ENCODE measurements at places on chromosomes 16 and 17.

DNA sequence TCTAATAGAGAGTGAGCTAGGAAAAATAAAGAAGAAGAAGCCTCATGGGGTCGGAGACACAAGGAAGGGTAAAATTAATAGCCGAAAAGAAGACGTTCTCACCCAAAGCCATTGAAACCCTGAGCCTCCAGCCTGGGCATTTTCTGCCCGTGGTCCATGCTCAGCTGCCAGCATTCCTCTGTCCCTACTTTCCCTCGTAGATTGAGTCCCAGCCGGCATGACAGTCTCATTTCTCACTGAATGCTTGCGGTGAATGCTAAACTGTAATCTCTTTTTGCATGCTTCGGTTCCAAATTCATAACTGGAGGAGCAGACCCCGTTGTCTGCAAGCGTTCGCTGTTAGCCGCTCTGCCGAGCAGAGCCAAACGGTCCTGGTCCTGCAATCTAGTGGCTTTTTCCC, 54.0 kb upstream of the COX10 start:
- DNase-seq: no peak

GRCh38 chr16:2992383-2993081, 12.3 kb upstream of the PKMYT1 start:
- no peak for DNase-seq

DNA sequence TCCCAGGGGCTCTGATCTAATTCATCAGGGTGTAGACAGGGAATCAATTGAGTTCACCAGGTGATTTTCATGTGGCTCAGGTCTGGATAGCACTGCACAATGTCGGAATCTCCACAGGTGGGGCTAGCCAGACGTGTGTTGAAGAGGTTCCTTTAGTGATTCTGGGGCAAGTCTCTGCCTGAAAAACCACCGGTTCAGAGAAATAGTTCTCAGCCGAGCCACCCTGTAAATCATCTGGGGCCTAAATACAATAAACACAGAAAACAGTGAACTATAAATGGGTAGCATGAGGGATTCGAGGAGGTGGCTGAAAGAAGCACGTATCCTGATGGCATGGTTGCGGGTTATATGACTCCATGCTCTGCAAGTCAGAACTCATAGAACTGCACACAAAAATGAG, 21.3 kb downstream of the ASPA start:
- no peak for DNase-seq

- DNase-seq: no peak
These were observed 150.7 kb downstream of the SOCS1 start for GRCh38 chr16:11105038-11105903.

DNA sequence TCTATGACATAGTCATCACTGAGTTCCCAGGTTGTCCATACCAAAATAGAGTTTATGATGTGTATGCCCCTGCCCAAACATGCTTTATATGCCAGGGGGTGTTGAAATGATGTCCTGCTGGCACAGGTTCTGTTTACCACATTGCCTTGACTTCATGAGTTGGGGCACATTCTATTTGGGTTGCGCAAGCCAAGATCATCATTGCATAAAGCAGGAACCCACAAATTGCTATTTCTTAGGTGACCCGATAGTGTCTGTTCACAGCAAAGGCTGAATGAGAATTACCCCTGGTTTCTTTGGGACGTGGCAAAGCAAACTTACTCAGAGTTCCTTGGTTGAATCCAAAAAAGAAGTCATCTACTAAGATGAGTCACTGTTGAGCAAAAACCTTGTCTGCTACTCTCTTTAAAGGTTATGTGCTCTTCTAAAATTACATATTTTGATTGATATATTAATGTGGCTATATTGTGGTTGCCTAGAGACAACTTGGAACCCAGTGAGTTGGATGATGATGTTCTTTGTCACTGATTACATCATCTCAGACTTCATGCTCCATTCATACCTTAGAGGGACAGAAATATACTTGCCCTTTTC, 912.6 kb upstream of the SOX9 start:
- no peak for DNase-seq

DNA sequence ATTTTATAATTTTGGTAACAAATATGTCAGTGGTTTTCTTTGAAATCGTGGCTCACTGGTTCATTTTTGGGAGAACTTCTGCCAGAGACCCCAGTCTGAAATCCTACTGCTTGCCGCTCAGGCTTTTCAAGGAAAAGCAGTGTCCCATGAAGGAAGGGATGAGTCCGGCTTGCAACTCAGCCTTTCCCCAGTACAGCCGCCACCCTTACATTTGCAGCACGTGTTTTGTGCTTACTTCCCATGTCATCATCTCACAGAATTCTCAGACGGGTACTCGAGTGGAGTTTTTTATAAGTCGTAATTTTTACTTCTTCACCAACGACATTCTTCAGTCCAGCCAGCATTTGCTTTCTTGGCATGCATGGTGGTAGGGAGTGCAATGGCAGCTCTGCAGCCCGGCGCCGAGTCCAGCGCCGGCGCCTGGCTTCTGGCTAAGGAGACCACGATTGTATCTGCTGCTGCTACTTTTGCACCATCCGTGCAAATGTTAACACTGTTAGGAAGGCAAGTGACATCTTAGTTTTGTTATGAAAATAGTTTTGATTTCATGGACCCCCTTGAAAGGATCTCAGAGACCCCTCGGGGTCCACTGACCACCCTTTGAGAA, 111.0 kb downstream of the AMFR start:
- no peak for DNase-seq

GRCh38 chr16:75106351-75107274, 10.0 kb downstream of the LDHD start:
- no peak for DNase-seq

DNA sequence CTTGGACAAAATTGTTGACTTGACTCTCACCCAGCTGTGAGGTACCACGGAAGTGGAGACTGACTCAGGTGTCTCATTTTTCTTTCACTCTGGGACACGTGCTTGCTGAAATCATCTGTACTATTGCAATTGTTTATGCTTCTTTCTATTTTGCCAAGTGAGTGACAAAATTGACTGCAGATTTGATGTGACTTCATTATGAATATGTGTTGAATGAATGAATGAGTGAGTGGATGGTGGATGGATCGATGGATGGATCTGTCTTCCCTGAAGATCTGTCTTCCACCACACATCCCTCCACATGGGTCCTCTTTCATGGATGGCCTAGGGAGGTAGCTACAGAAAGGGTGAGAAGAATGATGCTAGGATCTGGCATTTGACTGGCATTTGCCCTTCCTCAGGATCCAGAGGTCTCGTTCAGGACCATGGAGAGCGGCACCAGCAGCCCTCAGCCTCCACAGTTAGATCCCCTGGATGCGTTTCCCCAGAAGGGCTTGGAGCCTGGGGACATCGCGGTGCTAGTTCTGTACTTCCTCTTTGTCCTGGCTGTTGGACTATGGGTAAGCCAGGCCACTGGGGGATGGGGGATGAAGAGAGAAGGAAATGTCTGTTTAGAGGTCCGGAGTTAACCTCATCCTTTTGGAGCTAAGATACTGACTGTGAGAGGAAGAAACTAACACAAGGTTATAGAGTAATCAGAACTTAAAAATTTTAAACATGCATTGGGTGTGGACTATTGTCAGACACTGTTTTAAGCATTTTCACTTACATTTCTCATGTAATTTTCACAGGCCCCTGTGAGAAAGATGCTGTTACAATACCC, 12.7 kb downstream of the SLC5A11 start:
- DNase-seq: peak; percentile 66

DNA sequence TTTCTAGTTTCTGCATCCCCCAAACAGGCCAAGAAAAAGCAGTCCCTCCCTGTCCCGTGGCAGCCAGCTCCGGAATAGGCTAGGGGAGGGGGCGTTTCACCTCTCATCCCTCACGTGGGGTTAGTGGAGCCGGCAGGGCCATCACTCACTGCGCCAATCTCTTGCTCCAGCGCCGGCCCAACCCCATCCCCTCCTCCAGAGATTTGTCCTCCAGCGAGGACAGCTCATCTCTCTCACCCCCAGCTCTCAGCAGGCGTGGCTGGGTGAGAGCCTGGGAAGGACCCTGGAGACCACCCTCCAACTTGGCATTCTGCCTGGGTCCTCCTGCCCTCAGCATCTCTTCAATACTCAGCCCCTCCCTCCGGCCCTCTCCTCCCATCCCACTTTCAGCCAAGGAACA, 74.1 kb downstream of the TMEM132E start:
- no peak for DNase-seq

- DNase-seq: no peak
These were observed 571 bp downstream of the CAVIN1 start for GRCh38 chr17:42422412-42422957.

DNA sequence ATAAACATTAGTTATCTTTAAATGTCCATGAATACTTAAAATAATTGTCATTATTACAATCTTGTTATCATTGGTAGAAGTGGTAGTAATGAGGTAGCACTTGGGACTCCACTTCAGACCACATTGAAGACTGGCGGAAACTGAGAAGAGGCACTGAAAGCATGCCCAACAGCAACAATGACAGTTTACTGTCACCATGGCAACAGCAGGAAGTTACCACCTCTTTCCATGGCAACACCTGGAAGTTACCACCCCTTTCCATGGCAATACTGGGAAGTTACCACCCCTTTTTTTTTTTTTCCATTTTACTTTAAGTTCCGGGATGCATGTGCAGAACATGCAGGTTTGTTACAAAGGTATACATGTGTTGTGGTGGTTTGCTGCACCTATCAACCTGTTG, 494.9 kb upstream of the RBFOX1 start:
- DNase-seq: no peak

DNA sequence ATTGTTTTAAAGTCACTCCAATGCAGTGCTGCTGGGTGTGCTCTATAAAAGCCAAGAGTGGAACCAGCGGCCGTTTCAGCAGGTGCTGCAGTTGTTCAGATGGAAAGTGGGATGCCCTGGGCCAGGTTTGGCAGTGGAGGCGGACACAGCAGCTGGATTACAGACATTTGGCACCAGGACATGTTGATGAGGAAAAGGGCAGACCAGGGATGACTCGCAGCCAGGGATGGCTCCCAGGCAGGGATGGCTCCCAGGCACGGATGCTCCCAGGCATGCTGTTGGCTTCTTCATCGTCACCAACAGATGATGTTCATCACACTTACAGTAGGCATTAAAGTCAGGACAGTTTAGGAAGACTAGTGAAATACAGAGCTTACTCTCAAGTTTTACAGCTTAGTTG, 10.0 kb downstream of the GAN start:
- DNase-seq: no peak

- DNase-seq: no peak
These were observed 13.5 kb upstream of the METRNL start for GRCh38 chr17:83065660-83066542.

GRCh38 chr16:75058806-75059205, 57.8 kb downstream of the LDHD start:
- no peak for DNase-seq

DNA sequence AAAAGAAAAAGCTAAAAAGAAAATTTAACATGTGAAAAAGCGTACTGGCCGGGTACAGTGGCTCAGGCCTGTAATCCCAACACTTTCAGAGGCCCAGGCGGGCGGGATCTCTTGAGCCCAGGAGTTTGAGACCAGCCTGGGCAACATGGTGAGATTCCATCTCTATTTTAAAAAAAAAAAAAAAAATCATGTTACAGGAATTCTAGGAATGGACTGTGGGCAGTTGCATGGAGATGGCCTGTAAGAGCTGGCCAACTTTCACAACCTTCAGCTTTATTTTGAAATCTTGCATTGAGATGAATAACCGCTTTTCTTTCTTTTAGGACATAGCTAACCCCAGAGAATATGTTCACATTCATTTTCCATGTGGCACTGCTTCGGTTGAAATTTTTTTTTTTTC, 8.2 kb upstream of the CIAO3 start:
- DNase-seq: no peak

DNA sequence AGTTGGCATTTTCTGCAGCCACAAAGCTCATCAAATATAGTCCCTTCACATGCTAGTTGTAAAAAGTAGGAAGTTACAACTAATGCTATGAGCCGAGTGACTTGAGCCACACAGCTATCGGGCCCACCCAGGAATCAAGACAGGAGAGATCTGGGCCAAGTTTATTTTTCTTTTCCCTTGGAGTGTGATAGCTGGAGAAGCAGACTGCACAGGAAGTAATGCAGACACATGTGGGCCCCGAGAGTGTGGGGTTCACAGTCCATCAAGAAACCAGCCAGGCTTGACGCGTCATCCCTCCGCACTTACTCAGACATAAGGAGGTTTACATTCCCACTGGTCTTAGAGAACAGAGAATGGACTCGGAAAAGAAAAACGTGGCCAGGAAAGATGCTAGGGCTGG, 403.1 kb upstream of the CDH11 start:
- DNase-seq: no peak

DNA sequence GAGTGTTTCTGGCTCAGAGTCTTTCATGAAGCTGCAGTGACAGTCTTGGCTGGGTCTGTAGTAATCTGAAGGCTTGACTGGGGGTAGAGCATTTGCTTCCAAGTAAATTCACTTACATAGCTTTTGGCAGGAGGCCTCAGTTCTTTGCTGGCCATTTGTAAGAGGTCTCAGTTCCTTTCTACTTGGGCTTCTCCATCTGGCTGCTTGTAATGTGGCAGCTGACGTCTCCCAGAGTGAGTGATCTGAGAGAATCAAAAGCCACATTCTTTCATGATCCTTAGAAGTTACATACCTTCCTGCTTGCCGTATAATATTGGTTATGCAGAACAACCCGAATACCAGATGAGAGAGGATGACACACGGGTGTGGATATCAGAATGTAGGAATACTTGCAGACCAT, 39.8 kb downstream of the NF1 start:
- DNase-seq: no peak

DNA sequence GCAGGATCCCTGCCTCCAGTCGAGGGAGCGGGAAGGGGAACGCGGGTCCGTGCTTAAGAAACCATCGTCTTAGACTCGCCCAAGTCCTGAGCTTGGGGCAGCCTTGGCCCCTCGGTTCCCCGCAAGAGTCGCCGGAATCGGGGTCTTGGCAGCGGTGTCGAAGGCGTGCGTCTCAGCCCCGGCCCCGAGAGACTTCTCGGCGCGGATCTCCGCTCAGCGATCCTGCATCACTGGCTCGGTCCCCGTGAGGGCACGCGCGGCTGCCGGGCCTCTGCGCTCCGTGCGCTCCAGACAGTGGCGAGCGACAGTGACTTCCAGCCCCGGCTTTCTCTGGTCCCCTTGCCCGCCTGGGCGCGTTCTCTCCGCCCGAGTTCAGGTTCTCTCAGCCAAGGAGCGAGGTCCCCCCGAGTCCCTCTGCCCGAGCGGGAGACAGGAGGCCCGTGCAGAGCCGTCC, 380 bp downstream of the HS3ST3A1 start:
- no peak for DNase-seq

GRCh38 chr17:57924677-57925076, 30.5 kb downstream of the CUEDC1 start:
- no peak for DNase-seq

GRCh38 chr17:72976971-72977770, 115.3 kb downstream of the SLC39A11 start:
- DNase-seq: no peak

- DNase-seq: no peak
These were observed 385.9 kb downstream of the CPPED1 start for GRCh38 chr16:12417815-12418211.

DNA sequence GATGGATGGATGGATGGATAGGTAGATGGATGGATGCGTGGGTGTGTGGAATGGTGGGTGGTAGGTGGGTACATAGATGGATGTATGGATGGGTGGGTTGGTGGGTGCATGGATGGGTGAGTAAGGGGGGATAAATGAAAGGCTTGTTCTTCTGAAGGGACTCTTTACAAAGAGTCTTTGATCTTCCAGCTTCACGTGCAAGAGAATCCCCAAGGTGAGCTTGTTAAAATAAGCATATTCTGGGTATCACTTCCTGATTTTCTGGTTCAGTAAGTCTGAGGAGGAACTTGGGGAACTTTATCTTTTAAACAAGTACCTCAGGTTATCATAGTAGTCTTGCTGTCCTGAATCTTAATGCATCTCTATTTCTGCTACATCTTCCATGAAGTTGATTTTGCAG, 639.1 kb downstream of the MAF start:
- DNase-seq: no peak

Data from stimulated activated CD4-positive, alpha-beta T cell treated with anti-CD3 and anti-CD28 coated beads, Interleukin-2, amount 100 ng/mL, for 24 hours (primary cell).